ENCODE measurements at places on chromosomes 6 and 20. TPM values are rescaled to one million over a fixed set of nuclear protein-coding genes. Genes with fewer than 3 reads are reported as not detected.

ARG1 gene
- not detected for total RNA-seq

SLC16A10 gene
- 5.3 TPM for total RNA-seq

OTOR gene
- not detected for total RNA-seq

KCNK15 gene
- 5.6 TPM for total RNA-seq

SEMG1 gene
- not detected for total RNA-seq

PDE7B gene
- 3.4 TPM for total RNA-seq

STX7 gene
- total RNA-seq: 43.2 TPM

- peak overlapping the region; percentile 98 for H3K27ac ChIP-seq
- peaks cover 2% of the 10 kb centered on the region for H3K36me3 ChIP-seq
- H3K4me3 ChIP-seq: peak overlapping the region; percentile 97
- peaks cover 35% of the 10 kb centered on the region for H3K4me1 ChIP-seq
These were observed 83.1 kb downstream of the CNBD2 start for GRCh38 chr20:36051318-36052116.

DNA sequence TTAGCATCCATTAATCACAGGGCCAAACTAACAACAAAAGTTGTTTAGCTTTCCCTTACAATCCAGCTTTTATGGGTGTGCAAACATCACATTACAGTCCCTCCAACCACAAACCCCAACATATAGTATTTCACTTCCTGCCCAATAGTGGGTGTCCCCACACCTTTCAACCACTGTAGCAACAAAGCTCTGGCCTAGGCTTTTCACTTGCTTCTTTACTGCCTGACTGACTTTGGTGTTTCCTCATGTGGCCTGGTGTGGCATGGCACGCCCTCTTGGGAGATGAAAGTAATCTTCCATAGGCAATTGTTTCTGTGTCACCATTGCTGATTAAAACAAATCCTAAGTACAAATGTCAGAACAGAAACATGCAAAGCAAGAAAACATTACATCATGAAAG, 46.3 kb downstream of the MCM8 start:
- no peaks in the 10 kb centered on the region for H3K36me3 ChIP-seq
- H3K4me1 ChIP-seq: peaks cover 9% of the 10 kb centered on the region
- H3K27ac ChIP-seq: no peak overlapping the region
- no peak for DNase-seq
- no peaks in the 10 kb centered on the region for H3K27me3 ChIP-seq

DNA sequence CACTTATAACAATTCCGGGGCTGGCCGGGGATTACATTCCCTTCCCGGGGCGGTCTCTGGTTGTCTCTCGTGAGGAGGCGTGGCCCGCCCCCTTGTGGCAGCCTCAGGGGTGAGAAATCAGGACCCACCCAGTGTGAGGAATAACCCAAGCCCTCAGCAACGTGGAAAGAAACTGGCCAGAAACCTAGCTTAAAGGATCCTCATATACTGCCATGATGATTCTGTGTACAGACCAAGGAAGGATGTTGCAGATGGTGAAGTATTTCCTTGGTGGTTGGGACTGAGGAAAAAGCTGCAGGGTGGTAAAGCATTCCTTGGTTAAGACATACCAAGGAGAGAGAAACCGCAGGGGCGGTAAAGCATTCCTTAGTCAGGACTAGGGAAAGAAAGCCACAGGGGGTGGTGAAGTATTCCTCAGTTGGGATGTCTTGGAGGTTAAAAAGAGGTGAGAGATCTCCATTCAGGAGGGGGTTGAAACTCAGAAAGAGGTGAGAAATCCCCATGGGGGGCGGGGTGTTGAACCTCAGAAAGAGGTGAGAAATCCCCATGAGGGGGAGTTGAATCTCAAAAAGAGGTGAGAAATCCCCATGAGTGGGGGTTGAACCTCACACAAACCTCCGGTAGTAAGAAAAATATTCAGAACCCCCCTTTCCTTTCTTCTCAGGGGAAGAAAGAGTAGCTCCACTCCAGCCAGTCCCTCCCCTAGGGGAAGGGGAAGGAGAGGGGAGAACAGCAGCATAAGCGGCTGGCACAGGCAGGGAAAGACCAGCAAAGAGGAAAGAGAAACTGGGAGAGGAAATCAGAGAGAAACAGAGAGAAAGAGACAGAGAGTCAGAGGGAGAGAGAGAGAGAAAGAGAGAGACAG, 238.1 kb downstream of the RNGTT start:
- no peak for DNase-seq
- H3K36me3 ChIP-seq: no peaks in the 10 kb centered on the region
- no peak overlapping the region for H3K27ac ChIP-seq
- H3K27me3 ChIP-seq: no peaks in the 10 kb centered on the region

- H3K36me3 ChIP-seq: no peaks in the 10 kb centered on the region
- H3K4me1 ChIP-seq: peaks cover 28% of the 10 kb centered on the region
- H3K27me3 ChIP-seq: no peaks in the 10 kb centered on the region
- peak overlapping the region; percentile 96 for H3K27ac ChIP-seq
- H3K4me3 ChIP-seq: peak overlapping the region; percentile 79
These were observed 328 bp downstream of the RRBP1 start for GRCh38 chr20:17681726-17682102.

DNA sequence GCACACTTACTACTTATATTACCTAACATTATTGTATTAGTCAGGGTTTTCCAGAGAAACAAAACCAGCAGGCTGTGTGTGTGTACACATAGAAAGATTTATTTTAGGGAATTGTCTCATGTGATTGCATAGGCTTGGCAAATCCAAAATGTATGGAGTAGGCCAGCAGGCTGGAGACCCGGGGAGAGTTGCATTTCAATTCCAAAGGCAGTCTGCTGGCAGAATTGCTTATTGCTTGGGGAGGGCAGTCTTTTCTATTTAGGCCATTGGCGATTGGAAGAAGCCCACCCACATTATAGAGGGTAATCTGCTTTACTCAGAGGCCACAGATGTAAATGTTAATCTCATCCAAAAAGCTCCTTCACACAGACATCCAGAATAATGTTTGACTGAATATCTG, 157.0 kb downstream of the ADGRG6 start:
- no peaks in the 10 kb centered on the region for H3K27me3 ChIP-seq
- H3K27ac ChIP-seq: no peak overlapping the region
- no peak for DNase-seq
- no peaks in the 10 kb centered on the region for H3K36me3 ChIP-seq
- H3K4me3 ChIP-seq: no peak overlapping the region
- H3K4me1 ChIP-seq: no peaks in the 10 kb centered on the region

- no peak overlapping the region for H3K27ac ChIP-seq
- no peaks in the 10 kb centered on the region for H3K27me3 ChIP-seq
- no peak for DNase-seq
- no peaks in the 10 kb centered on the region for H3K36me3 ChIP-seq
- no peak overlapping the region for H3K4me3 ChIP-seq
- no peaks in the 10 kb centered on the region for H3K4me1 ChIP-seq
These were observed 151.3 kb downstream of the F13A1 start for GRCh38 chr6:6169141-6169540.

DNA sequence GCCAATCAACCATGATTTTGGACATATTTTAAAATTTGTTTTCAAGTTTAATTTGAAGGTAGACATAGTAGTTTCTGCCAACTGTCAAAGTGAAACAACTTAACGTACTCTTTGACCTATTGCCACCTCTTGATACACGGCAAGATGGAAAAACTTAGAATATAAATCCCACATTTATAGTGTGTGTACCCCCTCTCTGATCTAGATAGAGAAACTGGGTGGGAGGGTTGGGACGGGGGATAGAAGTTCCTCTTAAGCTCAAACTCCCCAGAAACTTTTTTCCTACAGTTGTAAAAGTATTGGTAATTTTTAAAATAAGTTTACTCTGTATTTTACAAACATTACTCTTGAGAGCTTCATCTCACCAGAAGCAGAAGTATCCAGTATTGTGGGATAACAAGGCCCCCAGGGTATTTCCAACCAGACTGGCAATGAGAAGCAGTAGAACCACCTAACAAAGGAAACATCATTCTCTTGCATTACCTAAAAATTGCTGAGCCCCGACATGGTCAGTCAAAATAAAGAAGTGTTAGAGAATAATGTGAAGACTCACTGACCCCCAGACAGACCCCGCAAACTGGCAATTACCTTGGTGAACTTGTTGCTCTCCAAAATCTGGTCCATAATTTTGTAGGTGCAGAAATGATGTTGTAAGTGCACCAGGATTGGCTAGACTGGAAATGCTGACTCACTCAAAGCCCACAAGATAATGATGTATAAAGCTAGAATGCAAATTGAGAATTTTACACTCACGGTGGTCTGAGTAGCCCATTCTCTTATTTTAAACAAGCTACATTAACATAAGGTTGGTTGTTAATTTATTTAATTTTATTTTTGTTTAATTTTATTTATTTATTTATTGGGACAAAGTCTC, 74.7 kb upstream of the TNFAIP3 start:
- no peak for DNase-seq
- no peaks in the 10 kb centered on the region for H3K4me1 ChIP-seq
- no peak overlapping the region for H3K27ac ChIP-seq
- no peak overlapping the region for H3K4me3 ChIP-seq
- no peaks in the 10 kb centered on the region for H3K27me3 ChIP-seq
- no peaks in the 10 kb centered on the region for H3K36me3 ChIP-seq

GRCh38 chr6:92593201-92593600, 826.2 kb downstream of the EPHA7 start:
- H3K4me3 ChIP-seq: no peak overlapping the region
- H3K27me3 ChIP-seq: no peaks in the 10 kb centered on the region
- H3K27ac ChIP-seq: no peak overlapping the region
- no peak for DNase-seq
- no peaks in the 10 kb centered on the region for H3K36me3 ChIP-seq

DNA sequence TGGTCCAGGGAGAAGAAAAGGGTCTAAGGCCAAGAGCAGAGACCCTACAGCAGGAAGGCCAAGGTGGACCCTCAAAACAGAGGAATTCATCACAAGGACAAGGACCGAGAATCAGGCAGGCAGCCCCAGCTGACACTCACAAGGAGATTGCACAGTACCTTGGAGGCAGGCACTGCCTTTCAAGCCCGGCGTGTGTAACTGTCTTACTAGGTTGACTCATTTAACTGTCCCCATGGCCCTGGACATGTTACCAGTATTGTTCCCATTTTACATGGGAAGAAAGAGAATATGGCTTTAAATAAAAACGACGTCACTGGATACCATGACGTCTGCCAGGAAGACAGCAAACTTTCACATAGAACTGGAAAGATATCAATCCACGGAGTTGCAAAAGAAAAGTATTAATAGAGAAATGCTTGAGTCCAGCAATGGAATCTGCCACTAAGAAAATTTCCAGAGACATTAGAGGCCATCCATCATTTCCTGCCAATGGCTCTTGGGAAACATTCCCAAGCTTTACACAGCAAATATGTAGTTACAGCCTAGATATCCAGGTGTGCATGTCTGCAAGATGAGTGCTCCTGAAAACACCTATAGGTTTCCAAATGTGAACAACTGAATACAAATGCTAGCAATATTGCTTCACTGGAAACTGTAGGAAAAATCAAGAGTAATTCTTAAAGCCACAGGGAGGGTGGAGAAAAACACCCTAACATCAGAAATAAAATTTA, 111.5 kb upstream of the RPS6KA2 start:
- no peak for DNase-seq
- no peaks in the 10 kb centered on the region for H3K36me3 ChIP-seq
- H3K27ac ChIP-seq: no peak overlapping the region
- no peaks in the 10 kb centered on the region for H3K27me3 ChIP-seq
- H3K4me3 ChIP-seq: no peak overlapping the region

DNA sequence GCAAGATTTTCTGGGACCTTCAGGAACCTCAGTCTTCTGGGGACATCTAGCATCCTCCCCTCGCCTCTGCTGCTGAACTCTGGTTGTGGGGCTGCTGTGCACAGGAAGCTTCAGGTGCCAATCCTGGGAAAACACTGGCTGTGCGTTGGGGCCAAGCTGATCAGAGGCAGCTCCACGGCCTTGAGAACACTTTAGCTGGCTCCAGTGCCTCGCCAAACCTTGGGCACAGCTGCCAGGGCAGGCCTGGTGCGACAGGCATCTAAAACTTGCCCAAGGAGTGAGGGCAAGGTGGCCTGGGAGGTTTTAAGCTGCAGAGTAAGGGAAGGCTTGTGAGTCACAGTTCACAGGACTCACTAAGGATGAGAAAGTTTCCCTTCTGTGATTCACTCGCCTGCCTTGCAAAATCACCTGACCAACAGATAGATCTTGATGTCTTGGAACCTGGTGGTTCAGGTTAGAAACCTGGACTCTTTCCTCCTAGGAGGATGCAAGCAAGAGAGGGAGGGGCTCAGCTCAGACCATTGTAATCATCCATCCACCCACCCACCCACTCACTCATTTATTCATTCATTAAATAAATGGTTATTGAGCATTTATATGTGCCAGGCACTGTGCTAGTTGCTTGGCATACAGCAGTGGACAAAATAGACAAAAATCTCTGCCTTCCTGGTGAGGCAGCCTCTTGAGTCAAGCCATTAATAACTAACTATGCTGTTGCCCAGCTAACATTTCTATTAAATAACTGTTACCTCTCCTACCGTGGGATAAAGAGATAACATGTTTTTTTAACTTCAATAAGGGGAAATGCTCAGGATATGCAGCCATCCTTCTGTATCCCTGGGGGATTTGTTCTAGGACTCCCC, 2.5 kb upstream of the SPATS1 start:
- peaks cover 20% of the 10 kb centered on the region for H3K4me1 ChIP-seq
- H3K27me3 ChIP-seq: no peaks in the 10 kb centered on the region
- no peak for DNase-seq
- no peak overlapping the region for H3K4me3 ChIP-seq
- peak overlapping the region; percentile 72 for H3K27ac ChIP-seq

- H3K27ac ChIP-seq: peak overlapping the region; percentile 95
- DNase-seq: no peak
- H3K27me3 ChIP-seq: no peaks in the 10 kb centered on the region
- peaks cover 44% of the 10 kb centered on the region for H3K4me1 ChIP-seq
These were observed 401 bp upstream of the PHF3 start for GRCh38 chr6:63635215-63635587.

GRCh38 chr6:3382326-3383279, 74.2 kb downstream of the SLC22A23 start:
- H3K27ac ChIP-seq: no peak overlapping the region
- no peak for DNase-seq
- no peaks in the 10 kb centered on the region for H3K36me3 ChIP-seq
- H3K27me3 ChIP-seq: no peaks in the 10 kb centered on the region
- no peak overlapping the region for H3K4me3 ChIP-seq
